ENCODE measurements at places on chromosomes 7 and 10.

- DNase-seq, result no peak
Measured at GRCh38 chr7:150341263-150342120, at the start of gene RARRES2. RARRES2 (minus strand) TSS chr7:150341629; CDS start chr7:150340609, 1,020 bp downstream.

DNA sequence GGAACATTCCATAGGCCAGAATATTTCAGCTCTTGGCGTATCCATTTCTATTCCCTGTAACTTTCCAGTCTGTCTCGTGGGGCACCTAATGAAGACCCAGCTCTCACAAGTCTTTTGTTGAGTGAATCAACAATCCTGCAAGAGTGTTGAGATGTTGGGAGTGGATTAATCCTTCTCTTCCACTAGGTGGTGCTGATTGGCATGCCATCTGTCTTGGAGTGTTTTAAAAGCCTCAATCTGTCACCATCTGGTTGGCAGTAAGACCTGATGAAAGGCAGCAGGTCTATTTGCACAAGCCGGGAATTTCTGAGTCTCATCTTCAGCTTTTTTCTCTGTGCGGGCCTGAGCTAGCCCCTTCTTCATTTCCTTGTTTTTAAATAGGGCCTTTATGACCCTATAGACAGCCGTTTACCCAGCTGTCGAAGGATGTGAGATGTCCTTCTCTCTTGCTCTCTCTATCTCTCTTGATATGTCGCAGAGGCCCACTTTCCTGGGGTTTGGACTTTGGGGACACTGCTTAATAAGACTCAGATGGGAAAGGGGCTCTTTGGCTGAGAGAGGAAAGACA, 180.5 kb downstream of the ZNF365 start:
- DNase-seq, result no peak

GRCh38 chr10:30448092-30448491, 14.1 kb downstream of the MAP3K8 start:
- DNase-seq, result no peak

GRCh38 chr7:118902600-118902999, 678.1 kb downstream of the ANKRD7 start:
- no peak for DNase-seq

GRCh38 chr10:75203724-75204123, 6.9 kb upstream of the VDAC2 start:
- no peak for DNase-seq

DNA sequence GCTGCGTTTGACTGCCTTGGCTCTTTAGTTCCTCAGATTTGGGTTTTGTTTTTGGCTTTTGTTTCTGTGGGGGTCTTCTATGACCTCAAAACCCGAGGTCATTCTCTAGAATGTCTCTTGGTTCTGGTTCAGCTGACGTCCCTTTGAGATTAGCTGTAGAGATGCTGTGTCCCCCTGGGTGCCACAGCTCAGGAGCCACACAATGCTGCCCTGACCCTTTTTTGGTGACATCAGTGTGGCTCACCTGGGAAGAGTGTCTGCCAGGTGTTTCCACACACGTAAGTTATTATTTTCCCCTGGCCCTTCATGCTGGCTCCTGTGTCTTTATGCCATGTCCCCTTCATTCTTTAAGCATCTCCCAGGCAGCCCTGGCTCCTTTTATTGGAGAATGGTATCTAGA, 89.8 kb upstream of the DDC start:
- no peak for DNase-seq

DNA sequence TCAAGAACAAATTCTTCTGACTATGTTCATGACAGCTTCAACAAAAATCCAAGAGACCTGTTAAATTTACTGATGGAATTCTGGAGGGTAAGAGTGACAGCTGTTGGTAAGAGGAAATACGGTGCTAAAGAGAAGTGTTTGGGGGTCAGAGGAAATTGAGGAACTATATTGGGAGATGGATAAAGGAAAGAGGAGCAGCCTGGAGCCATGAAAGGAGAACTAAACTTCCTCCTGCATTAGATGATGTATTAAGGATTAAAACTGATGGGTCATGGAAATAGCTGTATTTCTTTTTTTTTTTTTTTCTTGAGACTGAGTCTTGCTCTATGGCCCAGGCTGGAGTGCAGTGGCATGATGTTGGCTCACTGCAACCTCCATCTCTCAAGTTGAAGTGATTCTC, 95.3 kb downstream of the HERPUD2 start:
- DNase-seq, result no peak

DNA sequence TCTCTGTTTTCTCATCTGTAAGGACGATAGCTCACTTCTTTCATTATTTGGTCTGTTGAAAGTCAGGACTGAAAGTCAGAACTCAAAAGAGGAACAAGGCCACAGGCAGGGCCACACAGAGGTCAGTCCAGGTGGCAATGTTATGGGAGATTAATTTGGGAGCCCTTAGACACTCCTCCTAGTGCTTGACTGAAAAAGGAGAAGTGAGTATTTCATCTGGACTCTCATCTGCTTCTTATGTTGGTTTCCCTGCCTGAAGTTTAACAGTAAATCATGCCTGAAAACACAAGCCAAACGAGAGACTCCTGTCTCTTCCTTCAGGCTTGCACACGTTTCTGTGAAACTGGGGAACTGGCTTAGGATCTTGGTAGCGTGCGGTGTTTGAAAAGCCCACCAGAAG, 248.5 kb downstream of the BUB3 start:
- DNase-seq, result no peak

- DNase-seq, result no peak
Measured at GRCh38 chr10:42936580-42936979, 140.3 kb upstream of the RET start.

Data from activated CD4-positive, CD25-positive, alpha-beta regulatory T cell treated with anti-CD3 and anti-CD28 coated beads, Interleukin-2, amount 50 U/mL, for 72 hours (primary cell).